Astrocyte of the cerebellum (primary cell): ENCODE measurements at places on chromosomes 6 and 20.

GRCh38 chr6:127547215-127547614 is 28.1 kb upstream of the MTCL3 start:
- no peak for DNase-seq

GRCh38 chr20:41428285-41428684 is 61.7 kb upstream of the EMILIN3 start:
- DNase-seq = no peak

DNA sequence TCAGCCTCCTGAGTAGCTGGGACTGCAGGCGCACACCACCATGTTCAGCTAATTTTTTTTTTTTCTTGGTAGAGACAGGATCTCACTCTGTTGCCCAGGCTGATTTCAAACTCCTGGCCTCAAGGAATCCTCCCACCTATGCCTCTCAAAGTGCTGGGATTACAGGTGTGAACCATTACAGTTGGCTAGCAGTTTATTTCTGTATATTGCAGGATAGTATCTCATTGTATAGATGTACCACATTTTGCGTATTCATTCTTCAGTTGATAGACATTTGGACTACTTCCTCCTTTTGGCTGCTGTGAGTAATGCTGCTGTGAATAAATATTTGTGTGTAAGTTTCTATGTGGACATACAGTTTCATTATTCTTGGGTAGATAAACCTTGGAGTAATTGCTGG is 32.9 kb downstream of the ASXL1 start:
- DNase-seq = no peak

GRCh38 chr6:19394687-19395086 is 442.5 kb upstream of the ID4 start:
- DNase-seq = no peak

DNA sequence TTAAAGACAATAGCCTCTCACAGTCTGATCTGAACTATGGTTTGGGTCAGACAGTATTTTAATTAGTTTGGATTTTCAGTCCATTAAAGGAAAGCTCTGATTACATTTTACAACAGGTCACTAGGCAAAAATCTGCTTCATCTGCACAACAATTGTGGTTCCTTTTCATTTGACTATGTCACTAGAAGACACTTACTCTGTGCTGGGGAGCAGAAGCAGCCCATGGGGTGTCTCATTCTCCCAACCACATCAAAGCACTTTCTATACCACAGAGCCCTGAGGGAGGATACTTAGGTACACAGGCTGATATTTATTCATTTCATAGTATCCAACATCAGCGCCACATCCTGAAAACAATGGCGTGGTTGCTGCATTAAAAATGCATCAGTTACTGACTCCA is 36.6 kb upstream of the HDAC2 start:
- DNase-seq = peak; percentile 62

GRCh38 chr20:19968466-19969073 is 48.6 kb upstream of the NAA20 start:
- no peak for DNase-seq

- peak; percentile 94 for DNase-seq
Observed at GRCh38 chr6:89297695-89298351, 17.3 kb downstream of the GABRR2 start.
